EL (cell line): ENCODE measurements at places on chromosomes 13 and 19.

DNA sequence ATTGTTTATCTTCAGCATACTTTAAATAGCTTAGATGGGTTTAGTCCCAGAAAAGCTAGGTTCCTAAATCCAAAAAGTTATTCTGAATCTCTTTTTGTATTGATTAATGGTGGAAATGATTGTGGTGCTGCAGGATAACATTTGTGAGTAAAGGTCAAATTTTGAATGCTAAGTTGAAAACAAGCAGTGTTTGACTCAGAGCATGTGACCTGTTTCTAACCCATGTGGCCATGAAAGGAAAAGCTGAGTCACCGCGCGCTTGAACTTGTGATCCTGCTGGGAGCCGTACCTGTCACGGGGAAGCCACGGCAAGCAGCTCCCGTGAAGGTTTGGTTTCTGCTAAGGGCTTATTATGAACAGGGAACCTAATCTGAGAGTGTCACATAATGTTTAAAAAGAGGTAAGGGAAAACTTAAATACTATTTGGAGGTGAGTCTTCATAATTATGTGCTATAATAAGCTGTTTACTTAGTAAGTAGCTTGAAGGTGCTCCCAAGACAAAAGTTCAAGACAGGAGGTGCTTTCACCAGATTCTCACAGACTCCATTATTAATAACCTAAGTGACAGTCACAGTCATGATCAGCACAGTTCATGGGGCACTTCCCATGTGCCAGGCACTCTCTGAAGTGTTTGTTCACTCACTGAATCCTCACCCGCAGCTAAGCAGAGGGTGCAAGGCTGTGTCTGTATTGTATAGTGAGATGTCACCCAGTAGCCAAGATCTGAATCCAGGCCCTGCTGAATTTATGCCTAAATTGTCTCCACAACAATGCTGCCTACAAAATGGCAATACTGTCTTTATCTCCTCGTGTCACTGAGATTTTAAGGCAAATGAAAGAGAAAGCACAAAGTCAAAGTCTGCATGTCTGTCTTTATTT, 286.5 kb downstream of the MYO16 start:
- peak; percentile 63 for DNase-seq

- DNase-seq: no peak
These were observed 296.5 kb downstream of the ZNF536 start for GRCh38 chr19:30668521-30669155.

- no peak for DNase-seq
These were observed at the start of gene VSIG10L for GRCh38 chr19:51341976-51342580. VSIG10L (minus strand) TSS chr19:51342139; CDS start chr19:51342124, 15 bp downstream.

DNA sequence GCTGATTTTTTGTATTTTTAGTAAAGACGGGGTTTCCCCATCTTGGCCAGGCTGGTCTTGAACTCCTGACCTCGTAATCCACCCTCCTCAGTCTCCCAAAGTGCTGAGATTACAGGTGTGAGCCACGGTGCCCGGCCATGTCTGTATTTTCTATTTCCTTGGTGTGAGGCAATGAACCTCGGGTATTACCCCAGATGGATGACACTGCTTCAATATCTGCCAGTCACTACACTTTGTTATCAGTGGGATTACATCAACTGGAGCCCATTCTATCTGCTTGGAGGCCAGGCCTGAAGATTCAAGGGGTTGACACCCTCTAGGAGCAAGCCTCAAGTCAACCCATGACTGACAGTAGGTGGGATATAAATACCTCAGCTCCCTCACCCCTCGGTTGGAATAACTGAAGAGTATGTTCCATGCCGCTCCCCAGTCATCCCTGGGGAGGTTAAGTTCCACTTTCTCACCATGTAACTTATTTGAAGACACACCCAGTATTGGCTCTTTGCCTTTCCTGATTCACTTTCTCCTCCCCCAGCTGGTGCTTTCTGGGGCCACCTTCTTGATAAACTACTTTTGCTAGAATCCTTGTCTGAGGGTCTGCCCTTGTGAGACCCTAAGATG, 992 bp upstream of the ADGRE1 start:
- DNase-seq: no peak

DNA sequence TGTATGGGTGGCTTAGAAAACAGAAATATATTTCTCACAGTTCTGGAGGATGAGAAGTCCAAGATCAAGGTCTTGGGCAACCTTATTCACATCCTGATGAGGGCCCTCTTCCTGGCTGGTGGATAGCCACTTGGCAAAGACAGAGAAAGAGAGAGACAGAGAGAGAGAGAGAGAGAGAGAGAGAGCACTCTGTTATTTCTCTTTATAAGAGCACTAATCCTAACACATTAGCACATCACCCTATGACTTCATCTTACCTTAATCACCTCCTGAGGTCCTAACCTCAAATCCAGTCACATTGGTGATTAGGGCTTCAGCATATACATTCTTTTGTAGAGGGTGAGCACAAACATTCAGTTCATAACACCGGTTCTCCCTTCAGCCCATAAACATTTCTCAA, 430.3 kb downstream of the EFNB2 start:
- no peak for DNase-seq

GRCh38 chr19:17677002-17677401, 11.2 kb downstream of the UNC13A start:
- DNase-seq: no peak

- no peak for DNase-seq
These were observed 13.9 kb upstream of the OVOL3 start for GRCh38 chr19:36097036-36097435.

DNA sequence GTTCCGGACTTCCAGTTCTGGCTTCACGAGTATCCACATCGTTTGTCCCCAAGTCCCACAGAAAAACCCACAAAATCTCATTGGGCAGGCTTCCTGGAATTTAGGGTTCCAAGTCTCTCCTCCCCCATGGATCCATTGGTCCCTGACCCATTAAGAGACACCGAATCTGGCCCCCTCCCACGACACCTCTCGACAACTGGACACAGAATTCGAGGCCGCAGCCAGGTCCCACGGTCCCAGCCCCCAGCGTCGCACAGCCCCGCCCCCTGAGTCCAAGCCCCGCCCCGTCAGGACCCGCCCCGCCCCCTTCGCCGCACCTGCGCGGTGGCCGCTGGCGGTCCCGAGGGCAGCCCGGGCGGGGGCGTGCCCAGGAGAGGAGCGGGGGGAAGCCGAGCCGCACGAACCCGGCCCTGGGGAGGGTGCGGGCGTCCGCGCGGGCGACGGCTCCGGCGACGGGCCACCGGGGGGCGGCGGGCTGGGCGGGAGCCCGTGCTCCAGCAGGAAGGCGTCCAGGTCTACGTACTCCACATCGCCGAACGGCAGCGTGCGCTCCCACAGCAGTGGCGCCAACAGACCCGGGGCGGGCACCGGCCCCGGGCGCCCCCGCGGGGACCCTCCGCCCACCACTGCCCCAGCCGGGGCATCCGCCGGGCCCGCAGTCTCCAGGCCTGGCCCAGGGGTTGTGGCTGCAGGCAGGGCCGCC, 1.8 kb downstream of the DBP start:
- DNase-seq: peak; percentile 51

DNA sequence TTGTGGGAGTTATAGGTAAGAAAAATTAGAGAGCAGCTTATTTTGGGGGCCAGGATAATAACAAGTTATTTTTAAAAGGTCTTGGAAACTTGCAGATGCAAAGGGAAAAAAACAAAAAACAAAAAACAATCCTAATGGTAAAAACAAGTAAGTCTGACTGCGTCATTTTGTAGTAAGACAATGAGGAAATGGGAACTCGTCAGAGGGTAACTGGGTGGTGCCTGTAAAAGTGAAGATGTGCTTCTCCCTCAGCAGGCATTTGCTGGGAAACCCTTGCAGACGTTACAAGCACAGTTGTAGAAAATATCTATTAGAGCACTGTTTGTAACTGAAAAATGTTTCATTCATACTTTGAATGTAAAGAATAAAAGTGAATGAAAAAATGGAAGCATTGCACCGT, 2.2 kb upstream of the TNFSF13B start:
- DNase-seq: no peak

DNA sequence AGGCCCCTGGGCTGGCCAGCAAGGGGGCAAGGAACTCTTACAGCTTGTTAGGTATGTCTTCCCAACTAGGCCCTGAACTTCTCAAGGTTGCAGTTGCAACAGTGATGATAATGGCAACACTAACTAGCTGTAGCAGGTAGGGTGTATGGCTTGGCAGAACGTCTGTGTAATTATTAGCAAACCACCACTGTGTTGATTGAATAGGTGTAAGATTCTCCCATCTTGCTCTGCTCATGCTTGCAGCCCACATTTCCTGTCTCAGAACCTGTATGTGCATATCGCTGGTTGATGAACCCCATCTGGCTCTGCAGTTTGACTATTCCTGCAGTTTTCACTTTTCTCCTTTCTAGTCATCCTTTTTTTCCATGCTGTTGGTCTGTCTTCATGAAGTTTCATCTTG, 178.8 kb downstream of the KATNAL1 start:
- no peak for DNase-seq

- DNase-seq: peak; percentile 94
These were observed 5.9 kb downstream of the STARD13 start for GRCh38 chr13:33279414-33280278.

- no peak for DNase-seq
These were observed 105.0 kb downstream of the IER2 start for GRCh38 chr19:13255041-13255718.

DNA sequence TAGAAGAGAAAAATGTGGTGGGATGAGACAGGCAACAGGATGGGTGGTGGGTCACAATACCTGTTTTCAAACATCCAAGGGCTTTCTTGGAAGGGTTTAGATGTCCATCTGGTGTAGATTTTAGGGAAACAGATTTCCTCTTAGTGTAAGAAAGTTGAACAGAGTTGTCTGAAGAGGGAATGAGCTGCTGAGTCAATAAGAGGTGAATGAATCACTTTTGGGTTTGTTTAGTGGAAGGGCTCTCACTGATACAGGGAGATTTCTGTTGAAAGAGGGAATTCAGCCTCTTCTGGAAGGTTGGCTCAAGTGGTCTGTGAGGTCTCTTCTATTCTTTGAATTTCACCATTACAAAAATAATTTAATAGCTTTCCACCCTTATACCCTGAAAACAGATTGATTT, 54.6 kb downstream of the LACC1 start:
- DNase-seq: no peak

GRCh38 chr19:50547385-50548190, 20.6 kb downstream of the LRRC4B start:
- DNase-seq: no peak

GRCh38 chr19:52007451-52007805, 583 bp downstream of the ZNF615 start:
- DNase-seq: no peak

- DNase-seq: no peak
These were observed 835 bp downstream of the RSPH6A start for GRCh38 chr19:45814166-45814780.

DNA sequence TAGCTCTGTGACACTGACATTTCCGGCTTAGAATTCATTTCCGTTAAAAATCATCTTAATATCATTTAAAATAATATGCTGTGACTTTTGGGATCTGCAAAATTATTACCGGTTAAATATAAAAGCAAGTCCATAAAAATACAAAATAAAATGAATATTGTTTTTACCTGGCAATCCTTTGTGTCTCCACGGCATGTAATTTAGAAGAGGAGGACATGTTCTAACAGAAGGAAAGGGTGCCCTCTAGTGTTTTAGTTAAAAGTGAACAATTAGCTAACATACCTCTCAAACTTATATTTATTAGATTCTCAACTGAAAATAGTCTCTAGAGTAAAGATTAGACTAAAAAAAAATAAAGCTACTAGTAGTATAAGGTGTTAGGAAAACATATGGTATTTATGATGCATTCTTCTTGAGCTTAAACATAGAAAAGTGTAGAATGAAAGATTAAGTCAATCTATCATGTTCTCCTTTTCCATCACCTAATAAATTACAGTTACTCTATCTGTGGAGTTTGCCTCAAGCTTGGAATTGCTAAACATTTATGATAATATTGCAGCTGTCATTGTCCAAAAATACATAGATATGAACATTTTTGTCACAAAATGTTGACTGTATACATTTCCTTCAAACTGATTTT, 676.7 kb upstream of the SPRY2 start:
- DNase-seq: peak; percentile 23

DNA sequence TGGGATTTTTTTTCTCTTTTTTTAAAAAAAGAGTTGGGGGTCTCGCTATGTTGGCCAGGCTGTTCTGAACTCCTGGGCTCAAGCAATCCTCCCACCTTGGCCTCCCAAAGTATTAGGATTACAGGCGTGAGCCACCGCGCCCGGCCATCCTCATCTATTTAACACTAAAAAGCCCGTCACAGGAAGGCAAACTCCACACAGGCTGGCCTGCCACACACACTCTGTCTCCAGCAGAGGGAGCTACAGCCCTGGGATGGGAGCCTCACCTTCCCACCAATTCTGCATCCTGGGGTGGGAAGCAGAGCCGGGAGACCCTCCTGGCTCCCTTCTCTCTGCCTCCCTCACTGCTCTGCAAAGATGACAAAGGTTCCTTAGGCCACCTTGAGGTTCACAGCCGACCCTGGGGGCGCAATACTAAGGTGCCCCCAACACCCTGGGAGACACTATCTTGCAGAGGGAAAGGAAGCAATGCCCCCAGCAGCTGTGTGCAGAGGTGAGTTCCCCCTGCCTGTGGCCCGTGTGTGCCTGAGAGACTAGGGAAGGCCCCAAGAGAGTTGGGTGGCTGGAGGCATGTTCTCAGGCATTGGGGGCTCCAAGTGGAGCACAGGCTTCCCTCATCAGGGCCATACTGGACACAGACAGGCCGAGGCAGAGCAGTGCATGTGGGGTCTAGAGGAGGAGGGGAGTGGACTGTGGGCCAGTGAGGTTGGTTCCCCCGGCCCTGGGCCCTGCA, 27.4 kb upstream of the TIMM44 start:
- DNase-seq: peak; percentile 42
